ENCODE measurements at places on chromosomes 12 and 14.
A peak's percentile ranks its signal among the peaks of the same experiment; 100 is the strongest.

DNA sequence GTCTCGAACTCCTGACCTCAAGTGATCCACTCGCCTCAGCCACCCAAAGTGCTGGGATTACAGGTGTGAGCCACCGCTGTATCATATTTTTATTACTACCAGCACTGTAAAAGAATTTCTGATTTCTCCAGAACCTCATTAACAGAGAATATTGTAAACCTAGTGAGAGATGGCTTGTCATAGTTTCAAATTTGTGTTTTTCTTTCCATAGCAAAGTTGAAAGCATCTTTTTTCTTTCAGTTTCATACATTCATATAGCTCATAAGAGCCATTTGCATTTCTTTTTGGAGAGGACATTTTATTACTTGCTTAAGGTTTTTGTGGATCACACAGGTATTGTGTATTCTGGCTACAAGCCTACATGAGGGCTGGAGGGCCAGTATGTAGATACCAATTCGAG is 58.0 kb downstream of the MIS18BP1 start:
- DNase-seq, result no peak

DNA sequence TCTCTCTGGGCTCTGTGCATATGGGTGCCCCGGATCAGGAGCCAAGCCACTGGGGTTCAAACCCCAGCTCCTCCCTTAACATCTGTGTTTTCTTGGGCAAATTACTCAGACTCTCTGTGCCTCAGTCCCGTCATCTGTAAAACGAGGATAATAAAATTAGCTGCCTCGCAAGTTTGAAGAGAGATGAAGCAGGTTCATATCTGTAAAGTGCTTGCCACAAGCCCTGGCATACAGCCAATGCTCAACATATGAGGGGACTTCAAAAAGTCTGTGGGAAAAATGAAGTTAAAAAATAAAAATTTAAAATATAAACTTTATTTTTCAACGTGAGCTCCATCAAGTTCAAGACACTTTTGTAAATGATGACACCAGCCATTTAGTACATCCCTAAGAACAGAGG is 276.7 kb downstream of the FOXN3 start:
- no peak for DNase-seq

GRCh38 chr12:46461459-46461858 is 88.9 kb upstream of the SLC38A2 start:
- DNase-seq, result no peak

DNA sequence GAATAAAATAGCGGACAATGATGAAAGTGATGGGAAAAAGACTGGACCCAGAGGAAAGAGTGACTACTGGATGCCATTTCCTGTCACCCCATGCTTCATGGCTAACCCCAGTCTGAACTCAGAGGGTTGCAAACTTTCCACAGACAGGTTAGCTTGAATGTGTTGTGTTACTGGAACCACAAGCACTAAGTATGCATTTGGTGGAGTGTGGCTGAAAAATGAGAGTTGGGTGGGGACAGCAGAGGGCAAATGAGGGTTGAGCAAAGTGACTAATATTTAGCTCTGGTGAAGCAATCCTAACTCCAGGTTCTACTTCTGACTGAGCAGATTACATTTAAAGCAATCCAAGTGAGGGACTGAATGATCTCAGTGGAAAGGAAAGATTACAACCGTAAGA is 1.6 kb downstream of the SLC16A7 start:
- peak; percentile 71 for DNase-seq

DNA sequence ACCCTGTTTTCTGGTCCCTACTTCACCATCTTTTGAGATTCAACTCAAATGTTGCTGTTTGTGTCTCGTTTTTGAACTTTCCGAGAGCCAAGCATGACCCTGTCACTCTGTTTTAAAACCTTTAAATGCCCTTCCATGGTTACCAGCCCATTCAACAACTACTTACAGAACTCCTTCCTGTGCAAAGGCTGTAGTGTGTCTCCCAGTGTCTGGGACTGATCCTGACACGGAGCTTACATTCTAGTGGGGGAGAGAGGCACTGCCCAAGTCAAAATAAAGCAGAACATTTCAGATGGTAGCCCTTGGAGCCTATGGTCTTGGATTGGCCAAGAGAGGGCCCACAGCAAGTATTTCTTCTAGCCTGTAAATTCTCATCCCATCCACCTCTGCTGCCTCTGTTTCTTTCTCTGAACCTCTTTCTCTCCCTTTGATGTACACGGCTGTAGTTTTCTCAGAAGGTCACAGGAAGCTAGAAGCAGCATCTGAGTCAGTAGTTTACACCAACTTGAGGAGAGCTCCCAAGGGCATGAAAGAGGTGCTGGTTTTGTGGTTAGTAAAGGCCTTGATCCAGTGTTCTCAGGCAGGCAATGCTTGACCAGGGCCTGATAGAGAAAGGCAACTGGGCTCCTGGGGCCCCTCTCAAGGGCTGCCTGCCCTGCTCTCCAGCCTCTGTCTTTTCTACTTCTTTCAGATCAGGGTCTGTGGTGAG is 42.3 kb upstream of the SLC24A4 start:
- DNase-seq, result no peak

DNA sequence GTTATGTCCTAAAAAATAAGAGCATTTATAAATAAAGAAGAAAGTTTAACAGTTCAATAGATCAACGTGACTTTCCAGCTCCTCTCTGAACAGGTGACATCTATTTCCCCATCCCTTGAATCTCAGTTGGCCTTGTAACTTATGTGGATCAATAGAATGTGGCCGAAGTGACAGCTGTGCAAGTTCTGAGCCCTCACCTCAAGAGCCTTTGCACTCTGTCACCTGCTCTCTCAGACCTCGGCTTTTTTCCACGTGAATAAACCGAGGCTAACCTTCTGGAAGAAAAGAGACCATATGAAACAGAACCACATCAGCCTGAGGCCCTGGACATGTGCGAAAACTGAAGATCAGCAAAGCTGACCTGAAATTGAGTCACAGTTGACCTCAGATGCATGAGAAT is 253.0 kb downstream of the DAD1 start:
- DNase-seq, result no peak

DNA sequence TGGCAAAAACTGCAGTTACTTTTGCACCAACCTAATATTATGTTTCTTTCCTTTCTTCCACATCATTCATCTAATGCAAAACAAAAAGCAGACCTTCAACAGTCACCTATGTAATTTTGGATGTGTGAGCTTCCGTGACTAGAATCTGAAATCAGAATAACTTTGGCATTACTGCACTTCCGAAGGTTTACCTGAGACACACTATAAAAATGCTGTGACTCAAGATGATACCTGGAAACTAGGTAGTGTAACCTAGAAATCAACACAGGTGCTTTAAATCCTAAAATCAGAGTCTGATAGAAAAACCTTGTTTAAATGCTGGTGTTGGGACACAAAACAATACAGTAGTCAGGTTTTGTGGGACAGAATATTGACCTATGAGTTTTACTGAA is 2.2 kb downstream of the BTBD7 start:
- no peak for DNase-seq

DNA sequence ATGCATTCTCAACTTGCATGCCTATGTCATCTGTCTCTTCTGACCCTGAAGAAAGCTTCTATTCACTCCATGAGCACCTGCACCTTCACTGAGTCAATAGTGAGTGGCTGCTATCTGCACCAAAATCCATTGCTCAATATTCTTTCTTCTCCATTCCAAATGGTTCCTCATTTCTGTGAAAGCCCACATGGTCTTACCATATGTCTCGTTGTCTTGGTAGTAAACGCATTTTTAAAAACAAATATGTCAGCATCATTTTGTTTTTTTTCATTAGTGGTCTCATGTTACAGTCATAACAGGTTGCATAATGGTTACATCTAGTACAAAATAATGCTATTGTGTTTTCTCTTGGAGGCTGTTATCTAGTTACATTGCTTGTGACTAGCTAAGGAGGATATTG is 106.9 kb upstream of the CPM start:
- DNase-seq, result no peak

DNA sequence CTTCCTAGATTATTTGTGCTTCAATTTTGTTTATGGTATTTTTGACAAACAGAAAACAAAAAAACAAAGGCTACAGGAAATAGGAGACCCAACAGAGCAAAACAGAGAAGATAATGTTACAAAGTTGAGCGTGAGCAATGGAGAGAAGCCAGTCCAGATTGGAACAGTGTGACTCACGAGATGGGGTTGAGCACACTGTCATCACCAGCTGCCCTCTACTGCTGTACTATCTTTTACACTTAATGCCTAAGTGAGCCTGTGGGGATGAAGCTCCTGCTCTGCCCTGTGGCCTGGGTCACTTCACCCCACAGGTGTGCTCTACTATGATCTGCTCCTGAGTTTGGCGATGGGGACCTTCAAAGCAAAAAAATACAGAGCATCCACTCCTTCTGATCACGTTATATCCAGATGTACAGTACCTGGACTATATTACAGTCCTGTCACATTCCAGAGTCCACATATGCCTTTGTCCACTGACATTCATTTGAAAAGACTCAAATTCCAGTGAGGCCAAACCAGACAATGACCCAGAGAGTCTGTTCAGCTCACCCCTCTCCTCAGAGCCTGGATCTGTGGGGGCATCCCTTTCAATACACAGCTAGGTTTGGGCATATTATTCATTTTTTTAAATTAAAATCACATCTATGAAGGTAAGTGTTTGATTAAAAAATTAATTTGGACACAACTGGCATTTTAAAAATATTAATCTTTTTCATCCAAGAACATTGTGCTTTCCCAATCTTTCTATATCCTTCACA is 4.4 kb downstream of the IPO8 start:
- no peak for DNase-seq

DNA sequence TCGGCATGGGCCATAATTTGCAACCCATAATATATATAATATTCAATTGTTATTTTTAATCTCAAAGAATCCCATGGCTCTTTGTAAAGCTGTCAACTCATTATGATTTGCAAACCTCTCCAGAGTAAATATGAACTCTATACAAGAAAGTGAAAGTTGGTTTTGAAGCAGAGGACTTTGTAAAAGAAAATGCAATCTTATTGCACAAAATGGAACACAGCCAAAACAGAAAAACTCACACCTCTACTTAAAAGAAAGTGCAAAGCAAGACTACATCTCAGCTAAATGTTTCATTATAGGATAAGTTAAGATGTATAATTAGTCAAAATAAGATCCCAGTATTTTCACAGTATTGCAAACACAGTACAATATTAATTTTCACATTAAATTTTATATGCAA is 111.2 kb upstream of the FLRT2 start:
- no peak for DNase-seq

DNA sequence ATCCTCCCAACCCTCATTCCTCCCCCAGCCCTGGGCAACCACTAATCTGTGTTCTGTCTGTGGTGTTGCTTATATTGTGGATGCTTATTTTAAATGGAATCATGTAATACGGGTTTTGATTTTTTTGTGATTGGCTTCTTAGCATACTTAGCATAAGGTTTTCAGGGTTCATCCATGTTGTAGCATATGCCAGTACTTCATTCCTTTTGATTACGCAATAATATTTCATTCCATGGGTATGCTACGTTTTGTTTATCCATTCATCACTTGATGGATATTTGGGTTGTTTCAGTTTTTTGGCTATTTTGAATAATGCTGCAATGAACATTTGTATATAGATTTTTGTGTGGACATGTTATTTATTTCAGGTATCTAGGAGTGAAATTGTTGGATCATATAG is 82.9 kb downstream of the TSPAN9 start:
- DNase-seq, result no peak

DNA sequence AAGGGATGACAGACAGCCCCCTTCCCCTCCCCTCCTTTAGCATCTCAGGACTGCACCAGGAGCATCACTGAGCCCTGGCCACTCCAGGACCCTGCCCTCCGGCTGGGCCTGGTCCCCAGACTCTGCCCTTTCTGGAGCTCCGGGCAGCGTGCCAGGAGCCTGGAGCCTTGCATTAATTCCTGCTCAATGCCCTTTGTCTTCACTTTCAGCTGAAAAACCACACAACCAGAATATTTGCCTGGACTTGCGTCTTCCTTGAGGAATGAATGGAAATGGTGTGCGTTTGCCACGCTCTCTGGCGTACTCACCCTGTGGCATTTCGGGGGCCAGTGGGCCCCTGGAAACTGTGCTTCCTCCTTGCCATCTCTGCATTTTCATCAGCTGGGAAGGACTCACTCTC is 8.5 kb upstream of the RFLNA start:
- no peak for DNase-seq

DNA sequence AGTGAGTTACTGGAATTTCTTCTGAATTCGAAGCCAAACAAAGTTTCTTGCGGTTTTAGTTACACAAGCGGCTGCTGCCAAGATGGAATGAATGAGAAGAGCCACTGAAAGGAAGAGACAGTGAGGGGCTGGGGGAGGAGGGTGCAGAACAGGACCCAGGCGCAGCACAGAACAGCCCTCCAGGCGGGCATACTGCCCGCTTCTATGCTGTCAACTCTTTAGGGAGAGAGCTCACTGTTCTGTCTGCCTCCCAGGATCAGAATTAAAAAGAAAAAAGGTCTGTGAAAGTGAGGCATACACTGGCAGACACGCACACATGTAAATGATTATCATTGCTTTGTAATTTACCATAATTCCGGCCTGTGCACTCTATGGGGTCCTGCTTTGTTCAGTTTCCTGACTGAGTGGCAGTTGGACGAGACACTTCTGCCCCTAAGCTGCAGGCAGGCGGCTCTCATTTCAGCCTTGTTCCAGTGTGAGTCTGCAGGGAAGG is 231.6 kb downstream of the CACNA1C start:
- no peak for DNase-seq

GRCh38 chr12:6067152-6067916 is 57.1 kb downstream of the VWF start:
- no peak for DNase-seq

DNA sequence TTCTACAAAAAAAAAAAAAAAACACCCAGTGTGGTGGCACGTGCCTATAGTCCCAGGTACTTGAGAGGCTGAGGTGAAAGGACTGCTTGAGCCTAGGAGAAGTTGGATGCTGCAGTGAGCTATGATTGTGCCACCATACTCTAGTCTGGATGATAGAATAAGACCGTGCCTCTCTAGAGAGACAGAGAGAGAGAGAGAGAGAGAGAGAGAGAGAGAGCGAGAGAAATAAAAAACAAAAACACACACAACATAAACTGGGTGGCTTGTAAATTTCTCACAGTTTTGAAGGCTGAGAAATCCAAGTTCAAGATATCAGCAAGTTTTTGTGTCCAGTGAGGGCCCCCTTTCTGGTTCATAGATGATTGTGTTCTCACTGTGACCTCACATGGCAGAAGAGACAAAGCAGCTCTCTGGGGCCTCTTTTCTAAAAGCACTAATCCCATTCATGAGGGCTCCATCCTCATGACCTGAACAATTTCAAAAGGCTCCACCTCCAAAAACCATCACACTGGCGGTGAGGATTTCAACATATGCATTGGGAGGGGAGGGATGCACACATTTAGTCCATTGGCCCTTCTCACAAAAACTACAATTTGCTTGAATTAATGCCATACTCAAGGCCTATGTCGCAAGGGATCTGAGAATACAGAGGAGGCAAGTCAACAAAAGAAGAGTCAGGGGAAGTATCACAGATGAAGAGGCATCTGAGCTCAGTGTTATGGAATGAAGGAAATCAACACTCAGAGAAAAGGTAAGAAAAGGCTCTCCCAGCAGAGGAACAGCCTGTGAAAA is 94.9 kb downstream of the PPM1H start:
- no peak for DNase-seq
